CD8-positive, alpha-beta T cell (primary cell): ENCODE measurements at places on chromosomes 7 and 10.

DNA sequence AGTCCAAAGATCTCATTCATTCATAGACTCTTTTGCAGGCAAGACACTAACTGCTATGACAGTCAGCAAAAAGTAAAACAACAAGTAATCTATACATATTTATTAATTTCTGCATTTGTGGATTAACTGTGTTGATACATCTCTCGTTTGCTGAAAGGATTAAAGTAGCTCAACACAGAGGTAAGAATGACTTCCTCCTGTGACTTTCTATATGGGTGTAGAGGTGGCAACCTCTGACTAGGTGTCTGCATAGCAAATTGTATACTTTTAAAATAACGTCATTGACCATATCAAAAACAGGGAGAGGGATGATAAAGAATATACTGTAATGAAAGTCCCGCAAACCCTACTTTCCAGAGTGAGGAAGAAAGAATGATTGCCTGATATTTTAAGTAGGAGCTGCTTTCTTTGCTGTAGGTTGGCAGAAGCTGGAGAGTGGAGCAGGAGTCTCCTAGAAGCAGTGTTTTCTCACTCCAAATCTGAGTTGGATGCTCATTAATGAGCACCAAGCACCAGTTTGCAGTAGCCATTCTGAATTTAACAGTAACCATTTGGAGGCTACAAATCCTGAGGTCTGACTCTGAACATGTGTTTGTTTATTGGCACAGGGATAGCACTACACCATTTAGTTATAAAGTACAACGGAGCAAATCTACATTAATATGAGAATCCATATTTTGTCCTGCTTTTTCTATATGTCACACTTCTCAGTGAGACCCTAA lies 9.2 kb upstream of the LRRN3 start:
- DNase-seq = no peak

DNA sequence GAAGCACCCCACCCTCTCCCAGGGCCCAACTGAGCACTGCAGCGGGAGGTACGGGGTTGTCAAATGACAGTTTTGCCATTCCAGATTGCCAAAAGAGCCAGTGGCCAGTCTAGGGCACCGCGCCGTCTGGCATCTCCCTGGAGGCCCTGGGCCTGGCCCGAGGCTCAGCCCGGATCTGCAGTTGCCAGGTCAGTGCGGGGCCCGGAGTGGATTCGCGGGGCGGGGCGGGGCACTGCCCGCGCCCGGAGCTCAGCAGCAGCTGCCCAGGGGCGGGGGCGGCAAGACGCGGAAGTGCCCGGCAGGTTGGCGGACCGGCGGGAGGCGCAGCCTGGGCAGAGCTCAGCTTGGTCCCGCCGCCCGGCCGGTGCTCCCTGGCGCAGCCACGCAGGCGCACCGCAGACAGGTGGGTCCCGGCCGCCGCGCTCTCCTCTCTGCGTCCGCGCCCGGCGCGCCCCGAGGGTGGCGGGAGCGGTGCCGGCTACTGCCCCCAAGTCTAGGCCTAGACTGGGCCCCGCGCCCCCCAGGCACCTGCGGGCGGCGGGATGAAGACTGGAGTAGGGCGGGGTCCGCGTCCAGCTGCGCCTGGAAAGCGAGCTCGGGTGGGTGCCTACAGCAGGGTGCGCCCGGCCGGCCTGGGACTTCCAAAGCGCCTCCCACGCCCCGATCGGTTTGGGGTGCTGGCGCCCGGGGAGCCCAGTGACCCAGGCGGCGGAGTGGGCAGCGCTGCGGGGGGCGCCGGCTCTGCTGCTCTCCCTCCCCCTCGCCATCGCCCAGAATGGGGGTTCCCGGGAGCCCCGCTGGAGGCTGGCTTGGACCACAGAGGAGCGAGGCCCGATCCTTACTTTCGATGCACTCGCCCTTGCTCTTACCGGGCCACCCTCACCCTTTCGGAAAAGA lies at the start of gene IRF5:
IRF5 (plus strand) TSS at position 281 of the 897 bp plus-strand sequence. CDS start 4,155 bp downstream, outside the sequence.
- DNase-seq = no peak

GRCh38 chr7:2100278-2101208 lies 132.2 kb downstream of the MAD1L1 start:
- no peak for DNase-seq

- no peak for DNase-seq
Measured at GRCh38 chr7:150753239-150753638, 16.0 kb downstream of the GIMAP5 start.

DNA sequence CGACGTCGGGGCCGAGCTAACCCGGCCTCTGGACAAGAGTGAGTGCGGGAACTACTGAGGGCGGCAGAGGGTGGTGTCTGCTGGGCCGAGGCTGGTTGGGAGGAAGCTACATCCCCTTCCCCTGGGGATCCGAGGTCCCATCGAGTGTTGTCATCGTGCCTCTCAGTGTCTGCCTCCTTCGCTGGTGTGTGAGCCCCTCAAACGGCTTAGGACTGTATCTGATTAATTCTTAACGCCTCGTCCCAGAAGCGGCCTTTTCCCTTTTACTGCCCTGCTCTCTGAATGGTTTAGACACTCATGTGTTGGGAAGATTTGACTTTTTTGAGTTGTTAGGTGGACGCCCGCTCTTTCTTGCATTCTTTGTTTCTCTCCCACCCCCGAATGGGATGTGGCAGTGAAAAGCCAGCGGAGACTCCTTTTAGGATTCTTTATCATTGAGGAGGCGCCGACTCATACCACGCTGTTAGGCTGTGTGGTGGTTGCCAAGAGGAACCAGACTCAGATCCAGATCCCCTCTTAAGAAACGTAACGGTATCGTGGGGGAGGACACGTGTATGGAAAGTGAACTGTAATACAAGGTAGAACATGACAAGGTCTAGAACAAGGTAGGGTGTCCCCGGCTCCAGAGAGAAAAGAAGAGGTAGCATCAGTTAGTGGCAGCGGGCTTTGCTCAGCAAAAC lies 631 bp downstream of the SUPV3L1 start:
- DNase-seq = peak; percentile 57

DNA sequence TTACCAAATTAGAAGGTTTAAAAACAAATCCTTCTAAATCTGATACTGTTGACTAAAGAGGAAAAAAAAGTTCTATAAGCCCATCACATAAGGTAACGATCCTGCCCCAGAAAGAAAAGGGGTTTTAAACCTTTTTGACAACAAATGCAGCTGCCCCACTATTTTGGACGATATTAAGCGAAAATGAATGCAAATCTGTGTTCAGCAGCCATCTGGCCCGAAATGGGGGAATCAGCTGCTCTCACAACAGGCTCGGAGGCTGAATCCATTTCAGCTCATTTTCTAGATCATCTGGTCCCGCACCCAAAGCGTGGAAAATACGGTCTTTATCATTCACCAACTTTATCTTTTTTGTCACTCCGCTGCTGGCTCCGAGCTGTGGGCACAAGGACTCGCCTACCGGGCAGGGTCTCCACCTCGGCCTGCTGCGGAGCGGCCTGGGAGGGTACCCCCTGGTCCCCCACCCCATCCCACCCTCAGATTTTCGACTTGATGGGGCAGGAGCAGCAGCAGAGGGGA lies 2.4 kb upstream of the EBF3 start:
- DNase-seq = no peak

DNA sequence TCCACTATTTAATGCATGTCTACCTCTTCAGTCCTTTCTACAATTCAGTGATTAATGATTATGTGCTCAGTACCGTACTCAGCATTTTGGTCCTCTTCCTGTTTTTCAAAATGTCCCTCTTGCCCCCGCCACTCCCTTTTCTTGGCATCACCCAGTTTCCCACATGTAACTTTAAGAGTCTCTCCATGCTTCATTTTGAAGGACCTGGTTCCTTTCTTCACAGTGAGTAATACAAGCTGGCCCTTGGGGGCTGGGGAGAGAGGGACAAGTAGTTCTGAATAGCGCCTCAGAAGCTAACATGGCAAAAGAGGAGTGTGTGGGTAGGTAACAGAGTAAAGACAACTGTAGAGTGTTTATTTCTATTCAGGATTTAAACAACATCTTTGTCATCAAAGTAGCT lies 34.6 kb upstream of the SLIT1 start:
- no peak for DNase-seq

- DNase-seq = no peak
Measured at GRCh38 chr10:49735848-49736563, 26.1 kb downstream of the OGDHL start.

DNA sequence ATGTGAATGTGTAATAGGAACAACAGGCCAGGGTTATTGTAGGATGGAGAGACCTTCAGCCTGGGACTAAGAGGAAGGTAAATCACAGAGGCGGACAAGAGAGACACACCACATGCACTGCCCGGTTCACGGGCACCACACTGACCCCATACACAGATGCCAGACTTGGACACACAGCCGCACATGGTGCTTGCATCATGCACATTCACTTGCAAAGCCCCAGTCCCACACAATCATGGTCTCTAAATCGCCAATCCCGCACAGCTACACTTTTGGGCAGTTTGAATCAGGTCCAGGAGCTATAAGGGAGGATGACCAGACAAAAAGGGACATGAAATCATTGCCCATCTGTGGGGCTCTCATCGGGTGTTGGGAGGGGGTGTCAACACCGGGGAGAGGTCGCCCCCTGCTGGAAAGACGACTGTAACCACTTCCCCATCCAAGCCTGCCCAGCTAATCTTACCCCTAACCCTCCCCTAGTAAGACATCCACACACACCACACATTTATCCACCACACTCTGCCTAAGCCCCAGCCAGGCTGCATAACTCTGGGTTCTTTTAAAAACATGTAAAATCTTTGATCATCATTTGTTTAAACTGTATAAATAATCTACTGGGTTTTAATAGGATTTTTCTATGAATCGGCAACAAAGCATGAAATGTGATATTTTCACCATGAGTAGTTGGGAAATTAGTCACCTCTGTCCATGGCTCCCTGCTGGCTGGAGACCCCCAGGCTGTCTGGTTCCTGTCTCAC lies 40.5 kb upstream of the SLF2 start:
- DNase-seq = peak; percentile 4

- no peak for DNase-seq
Measured at GRCh38 chr10:113666682-113667252, 2.9 kb upstream of the NRAP start.

DNA sequence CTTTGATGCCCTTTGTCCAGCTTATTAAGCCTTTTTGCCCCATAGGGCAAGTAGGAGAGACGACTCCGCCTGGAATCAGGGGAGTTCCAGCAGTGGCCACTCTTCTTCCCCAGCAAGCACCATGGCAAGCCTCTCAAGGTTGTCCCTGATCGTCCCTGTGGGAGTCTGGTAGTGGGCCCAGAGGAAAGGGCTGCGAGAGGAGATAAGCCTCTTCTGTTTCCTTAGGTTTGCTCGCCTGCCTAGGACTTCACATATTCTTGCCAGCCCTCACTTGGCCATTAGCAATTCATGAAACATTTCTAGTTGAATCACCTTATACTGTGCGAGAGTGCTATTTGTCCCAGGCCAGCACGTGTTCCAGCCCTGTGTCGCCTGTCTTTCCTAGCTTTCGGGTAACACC lies 47.8 kb upstream of the CPN1 start:
- no peak for DNase-seq

DNA sequence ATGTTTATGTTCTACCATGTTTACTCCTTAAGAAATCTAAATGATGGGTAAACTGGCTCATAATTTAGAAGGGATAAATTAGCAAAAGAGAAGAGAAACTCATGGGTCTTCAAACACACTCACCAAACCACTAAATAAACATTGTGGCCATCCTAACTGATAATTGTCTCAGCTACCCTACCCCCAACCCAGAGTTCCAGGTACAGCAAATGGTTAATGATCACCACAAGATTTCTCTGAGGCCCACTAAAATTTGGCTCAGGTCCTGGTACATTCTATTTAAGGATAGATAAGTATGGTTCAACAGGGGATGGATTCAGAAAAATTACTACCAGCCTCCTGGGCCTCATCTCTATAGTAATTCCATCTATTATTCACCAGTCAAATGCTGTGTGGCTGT lies 21.4 kb downstream of the SLC25A13 start:
- no peak for DNase-seq

DNA sequence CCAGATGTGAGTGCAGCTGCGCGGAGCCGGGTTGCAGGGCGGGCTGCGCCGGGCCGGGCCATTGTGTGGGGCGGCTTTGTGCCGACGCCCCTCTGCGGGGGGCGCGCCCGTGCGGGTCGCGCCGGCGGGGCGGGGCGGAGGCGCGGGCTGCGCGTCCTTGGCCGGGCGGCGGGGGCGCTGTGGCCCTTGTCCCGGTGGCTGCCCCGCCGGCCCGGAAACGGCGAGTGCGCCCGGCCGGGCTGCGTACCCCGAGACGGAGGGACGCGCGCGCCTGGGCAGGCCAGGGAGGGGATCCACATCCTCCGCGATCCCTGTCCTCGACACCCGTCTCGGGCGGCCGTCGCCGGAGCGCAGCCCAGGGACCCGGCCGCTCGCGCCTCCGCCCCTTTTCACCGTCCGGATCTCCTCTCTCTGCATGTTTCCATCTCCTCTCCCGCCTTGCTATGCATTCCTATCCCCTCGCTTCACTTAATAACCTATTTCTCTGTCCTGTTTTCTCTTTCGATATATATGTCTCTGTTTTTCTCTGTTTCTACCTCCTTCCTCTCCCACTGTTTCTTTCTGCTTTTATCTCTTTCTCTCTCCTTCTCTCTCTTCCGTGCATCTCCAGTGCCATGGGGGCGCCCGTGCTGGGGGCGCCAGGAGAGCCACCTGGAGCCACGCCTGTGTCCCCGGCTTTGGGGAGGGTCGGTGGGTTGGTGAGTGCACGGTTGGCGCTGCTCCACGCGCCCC lies 765 bp downstream of the PFKFB3 start:
- no peak for DNase-seq

GRCh38 chr10:80700252-80700651 lies 162.6 kb downstream of the SH2D4B start:
- no peak for DNase-seq

DNA sequence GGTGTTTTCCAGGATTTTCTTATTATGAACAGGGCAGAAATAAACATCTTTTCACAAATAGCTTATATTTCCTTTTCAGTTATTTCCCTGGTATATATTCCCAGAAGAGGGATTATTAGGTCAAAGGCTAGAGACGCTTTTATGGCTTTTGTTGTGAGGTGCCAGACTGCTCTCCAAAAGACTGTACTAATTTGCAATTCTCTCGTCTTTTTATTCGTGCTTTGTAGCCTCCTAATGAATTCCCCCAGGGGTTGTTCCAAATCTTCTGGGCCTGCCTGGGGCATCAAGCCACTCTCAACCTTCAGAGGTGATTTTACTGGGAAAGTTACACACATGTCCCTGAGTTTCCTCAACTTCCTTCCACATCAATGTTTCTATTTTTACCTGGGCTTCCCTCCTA lies 34.0 kb upstream of the R3HCC1L start:
- DNase-seq = no peak

- DNase-seq = no peak
Measured at GRCh38 chr10:48187713-48188485, 86.6 kb downstream of the FRMPD2 start.

DNA sequence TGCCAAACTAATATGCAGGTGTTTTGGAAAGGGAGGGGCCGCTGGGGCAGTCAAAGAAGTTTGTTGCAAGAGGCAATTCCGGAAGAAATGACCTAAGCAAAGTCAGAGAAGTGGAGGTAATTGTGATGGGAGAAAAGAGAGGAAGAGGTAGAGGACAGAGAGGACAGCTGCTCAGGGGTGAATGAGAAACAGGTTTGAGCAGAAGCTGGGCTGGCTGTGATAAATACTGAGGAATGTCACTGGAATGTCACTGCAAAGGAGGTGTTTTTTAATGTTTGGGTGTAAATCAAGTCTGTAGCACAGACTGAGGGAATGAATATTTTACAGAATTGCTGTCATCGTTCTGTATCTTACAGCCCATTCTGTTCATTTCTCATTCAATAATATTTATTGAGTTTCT lies 207.2 kb downstream of the DPP6 start:
- DNase-seq = no peak
